ENCODE measurements at places on chromosomes 12 and 14. TPM values are rescaled to one million over a fixed set of nuclear protein-coding genes. Genes with fewer than 3 reads are reported as not detected.

DNA sequence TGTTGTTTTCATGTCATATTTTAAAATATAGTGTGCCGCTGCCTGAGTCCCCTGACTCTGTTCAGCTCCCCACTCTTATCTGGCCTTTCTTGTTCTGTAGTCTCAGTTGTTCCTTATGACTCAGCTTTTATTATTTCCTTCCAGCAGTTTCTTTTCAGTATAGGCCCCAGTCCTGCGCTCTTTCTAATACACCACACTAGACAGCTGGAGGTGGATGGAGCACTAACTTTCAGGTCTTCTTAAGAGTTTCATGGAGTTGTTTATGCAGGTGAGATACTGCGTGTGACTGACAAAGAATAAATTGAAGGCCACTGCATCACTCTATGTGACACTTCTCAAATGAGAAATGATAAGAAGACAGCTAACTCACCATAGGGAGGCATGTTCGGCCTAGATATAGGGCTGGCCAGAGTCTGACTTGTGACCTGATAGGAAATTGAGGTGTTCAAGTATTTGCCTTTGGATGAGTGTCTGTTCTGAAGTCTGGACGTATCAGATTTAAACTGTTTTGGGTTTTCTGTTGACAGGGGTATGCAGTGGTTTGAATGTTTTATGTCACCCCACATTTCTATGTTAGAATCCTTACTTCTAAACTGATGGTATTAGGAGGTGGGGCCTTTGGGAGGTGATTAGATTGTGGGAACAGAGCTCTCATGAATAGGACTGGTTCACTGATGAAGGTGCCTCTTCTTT, 60.8 kb upstream of the CLMN start:
- DNase-seq, result no peak

- no peak for DNase-seq
Observed at GRCh38 chr12:54221402-54221984, 32.7 kb upstream of the SMUG1 start.

GRCh38 chr12:103698752-103699560, 111.9 kb downstream of the STAB2 start:
- DNase-seq, result no peak

GRCh38 chr14:44896275-44897040, 65.3 kb downstream of the KLHL28 start:
- no peak for DNase-seq

DNA sequence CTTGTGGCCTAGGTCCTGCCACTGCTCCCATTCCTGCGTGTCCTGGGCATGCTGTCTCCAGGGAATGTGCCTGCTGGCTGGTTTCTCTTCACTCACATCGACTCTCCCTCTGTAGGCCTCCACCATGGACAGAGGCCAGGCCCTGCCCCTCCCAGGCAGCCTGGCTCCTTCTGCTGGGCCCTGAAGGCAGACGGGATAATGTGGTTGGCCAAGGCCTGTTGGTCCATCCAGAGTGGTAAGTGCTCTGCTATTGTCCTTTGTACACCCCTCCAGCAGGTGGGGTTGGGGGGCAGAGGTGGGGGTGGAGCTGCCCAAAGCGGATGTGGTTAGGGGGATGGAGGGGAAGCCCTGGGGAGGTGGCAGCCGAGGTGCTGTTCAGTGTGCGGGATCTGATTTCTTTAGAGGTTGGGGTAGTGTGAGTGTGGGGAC, 9.5 kb upstream of the NR4A1 start:
- peak; percentile 63 for DNase-seq

- DNase-seq, result no peak
Observed at GRCh38 chr12:4147031-4147481, 126.5 kb upstream of the CCND2 start.

DNA sequence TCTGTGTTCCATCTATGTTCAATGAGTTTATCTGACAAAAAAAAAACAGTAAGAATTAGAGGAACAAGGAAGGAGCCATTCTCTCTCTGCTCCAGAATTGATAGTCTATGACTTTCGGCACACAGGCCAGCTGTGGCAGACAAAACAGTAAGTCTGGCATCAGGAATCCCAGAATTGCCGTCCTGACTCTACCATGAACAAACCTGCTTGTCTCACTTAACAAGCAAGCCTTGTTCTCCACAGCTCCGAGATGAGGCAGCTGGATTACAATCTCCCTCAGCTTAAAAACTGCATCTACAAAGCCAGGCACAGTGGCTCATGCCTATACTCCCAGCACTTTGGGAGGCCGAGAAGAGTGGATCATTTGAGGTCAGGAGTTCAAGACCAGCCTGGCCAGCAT, 153.6 kb upstream of the TMCC3 start:
- DNase-seq, result no peak

DNA sequence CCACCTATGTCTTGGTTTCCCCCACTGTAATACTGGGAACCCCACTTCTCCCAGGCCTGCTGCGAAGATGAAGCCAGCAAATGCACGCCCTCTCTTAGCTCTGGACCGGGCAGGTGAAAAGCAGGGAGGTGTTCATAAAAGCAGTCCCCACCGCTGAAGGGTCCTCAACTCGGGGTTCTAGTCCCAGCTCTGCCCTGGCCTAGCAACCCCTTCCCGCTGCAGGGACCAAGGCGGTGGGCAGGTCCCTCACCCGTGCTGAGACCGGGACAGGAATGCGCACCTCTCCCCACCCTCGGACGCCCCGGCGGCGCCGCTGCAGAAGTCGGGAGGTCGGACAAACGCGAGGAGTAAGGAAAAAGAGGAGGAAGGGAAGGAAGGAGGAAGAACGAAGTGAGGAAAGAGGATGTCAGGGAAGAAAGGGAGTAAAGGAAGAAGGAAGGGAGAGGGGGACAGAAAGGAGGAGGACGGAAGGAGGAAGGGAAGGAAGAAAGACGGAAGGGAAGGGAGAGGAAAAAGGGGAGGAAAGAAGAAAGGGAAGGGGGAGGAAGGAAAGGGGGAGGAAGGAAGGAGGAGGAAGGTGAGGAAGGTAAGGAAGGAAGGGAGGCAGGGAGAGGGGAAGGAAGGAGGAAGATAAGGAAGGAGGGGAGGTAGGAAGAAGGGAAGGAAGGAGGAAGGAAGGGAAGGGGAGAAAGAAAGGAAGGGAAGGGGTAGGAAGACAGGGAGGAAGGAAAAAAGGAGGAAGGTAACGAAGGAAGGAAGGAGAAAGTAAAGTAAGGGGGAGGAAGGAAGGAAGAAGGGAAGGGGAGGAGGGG, 701 bp downstream of the SPRING1 start:
- no peak for DNase-seq

DNA sequence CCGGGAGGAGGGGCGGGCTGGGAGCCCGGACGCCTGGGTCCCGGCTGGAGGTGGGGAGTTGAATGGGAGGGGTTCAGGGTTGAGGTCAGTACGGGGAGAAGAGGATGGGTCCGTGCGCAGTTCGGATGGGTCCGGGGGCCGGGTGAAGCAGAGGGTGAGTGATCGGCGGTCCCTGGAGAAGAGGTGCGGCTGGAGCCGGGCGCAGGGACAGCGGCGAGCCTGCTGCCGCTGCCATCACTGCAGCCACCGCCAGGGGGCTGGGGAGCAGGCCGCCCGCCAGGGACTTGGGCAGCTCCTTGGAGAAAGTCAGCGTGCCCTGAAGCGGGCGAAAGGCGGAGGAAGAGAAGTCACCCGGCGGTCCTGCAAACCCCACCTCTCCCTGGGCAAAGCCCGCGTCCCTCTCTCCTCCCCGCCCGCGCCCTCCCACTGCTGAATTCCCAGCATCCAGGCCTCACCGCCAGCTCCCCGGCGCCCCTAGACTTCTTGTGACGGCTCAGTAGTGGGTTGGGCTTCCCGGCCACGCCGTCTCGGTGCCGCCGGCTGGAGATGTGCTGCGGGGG, 6.0 kb upstream of the GPR84 start:
- DNase-seq, result peak; percentile 87

DNA sequence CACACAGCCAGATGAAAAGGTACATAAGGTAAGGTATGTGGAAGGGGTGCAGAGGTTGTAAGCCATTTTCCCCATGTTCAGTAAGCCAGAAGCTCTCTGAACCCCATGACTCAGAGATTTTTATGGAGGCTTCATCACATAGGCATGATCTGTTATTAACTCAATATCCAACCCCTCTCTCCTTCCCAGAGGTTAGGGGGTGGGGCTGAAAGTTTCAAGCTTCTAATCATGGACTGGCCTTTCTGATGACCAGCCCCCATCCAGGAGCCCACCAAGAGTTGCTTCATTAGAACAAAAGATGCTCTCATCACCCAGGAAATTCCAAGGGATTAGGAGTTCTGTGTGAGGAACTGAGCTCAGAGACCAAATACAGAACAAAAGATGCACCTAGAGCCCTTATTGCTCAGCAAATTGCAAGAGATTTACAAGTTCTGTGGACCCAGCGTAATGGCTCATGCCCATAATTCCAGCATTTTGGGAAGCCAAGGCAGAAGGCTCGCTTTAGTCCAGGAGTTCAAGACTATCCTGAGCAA, 103.2 kb upstream of the DAAM1 start:
- no peak for DNase-seq

- no peak for DNase-seq
Observed at GRCh38 chr12:15987696-15988095, 76.6 kb downstream of the DERA start.

GRCh38 chr14:21997300-21997699, 323.7 kb upstream of the OR4E1 start:
- DNase-seq, result no peak

- peak; percentile 82 for DNase-seq
Observed at GRCh38 chr14:102544747-102545460, 35.3 kb upstream of the ANKRD9 start.

GRCh38 chr14:59020382-59020781, 168.1 kb upstream of the DAAM1 start:
- no peak for DNase-seq

DNA sequence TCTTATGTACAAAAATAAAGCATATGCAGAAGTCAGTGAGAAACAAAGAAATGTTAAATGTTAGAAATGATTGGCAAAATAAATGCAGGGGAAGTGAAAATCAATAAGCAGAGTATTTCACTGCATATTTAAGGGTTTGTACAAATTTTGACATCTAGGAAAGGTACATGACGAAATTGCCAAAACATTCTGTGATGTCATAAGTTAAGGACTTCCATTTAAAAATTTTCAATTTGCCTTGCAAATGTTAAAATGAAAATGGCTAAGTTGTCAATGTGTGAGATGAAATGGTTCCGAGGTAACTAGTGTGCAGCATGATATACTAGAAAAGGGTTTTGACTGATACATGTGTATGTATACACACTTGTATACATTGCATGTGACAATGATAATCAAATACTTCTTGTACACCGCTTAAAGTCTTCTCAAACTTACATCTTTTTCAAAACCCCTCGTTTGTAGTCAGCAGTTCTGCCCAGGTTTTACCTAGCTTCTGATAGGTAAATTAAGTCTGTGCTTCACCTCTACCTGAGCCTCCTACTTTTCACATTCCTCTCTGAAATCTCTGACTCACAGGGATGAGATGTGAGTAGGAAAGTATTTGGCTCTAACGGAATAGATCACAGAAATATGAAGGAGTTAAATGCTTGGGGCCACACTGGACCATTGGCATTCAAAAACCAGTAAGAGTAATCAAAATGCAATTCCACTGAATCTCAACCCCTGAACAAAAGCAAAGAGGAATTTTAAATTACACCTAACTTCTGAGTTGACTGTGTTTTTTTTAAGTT, 442.4 kb upstream of the FOXG1 start:
- no peak for DNase-seq

DNA sequence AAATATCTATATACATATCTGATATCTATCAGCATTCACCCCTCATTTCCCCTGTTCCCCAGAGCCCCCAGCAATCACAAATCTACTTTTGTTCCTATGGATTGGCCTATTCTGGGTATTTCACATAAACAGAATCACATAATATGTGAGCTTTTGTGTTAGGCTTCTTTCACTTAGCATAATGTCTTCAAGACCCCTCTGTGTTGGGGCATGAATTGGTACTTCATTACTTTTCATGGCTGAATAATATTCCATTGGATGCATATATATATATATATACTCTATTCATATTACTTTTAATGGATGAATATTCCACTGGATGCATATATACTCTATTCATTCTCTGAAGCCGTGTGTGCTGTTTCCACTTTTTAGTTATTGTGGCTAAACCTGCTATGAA, 28.7 kb downstream of the CAMKK2 start:
- no peak for DNase-seq

- DNase-seq, result no peak
Observed at GRCh38 chr14:94750371-94750770, 19.5 kb downstream of the GSC start.

- DNase-seq, result no peak
Observed at GRCh38 chr14:56512521-56512920, 67.1 kb upstream of the TMEM260 start.

DNA sequence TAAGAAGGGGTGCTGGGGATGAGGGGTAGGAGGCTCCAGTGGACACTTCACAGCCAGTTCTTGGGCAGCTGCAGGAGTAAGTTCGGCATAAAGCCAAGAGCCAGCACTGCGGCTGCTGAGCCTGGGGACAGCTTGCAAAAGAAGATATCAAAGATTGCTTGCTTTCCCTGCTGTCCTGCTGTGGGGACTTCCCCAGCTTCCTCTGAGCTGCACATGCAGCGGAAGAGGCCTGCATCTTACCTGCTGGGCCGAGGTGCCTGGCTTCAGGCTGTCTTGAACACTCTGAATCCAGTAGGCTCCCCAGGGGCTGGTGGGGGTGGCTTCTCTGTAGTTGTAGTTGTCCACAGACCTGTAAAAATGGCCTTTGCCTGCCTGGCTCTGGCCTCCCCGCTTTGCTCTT, 1.3 kb downstream of the CHGA start:
- no peak for DNase-seq

GRCh38 chr14:106268013-106268727, 741.8 kb downstream of the TMEM121 start:
- no peak for DNase-seq

DNA sequence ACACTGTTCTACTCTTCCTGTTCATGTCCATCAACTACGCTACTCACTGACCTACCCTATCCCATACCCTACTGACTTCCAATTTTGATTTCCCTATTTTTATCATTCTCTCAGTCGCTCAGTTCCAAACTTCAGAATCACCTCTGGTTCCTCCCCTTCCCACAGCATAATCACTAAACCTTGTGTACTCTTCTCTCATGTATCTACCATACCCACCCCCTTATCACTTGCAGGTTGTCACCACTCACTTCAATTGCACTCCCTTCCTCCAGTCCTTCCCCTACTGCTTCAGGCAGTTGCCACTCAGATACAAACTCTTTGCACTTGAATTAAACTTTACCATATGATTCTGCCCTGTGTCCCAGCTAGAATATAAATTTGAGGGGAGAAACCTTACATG, 6.3 kb downstream of the RACGAP1 start:
- no peak for DNase-seq

- DNase-seq, result no peak
Observed at GRCh38 chr12:113202300-113203075, 17.0 kb downstream of the RITA1 start.

The RD3L gene
- not detected for total RNA-seq

The LIN7A gene
- 3.1 TPM for total RNA-seq

The GALC gene
- 18.5 TPM for total RNA-seq

The MYF5 gene
- total RNA-seq, result 31.1 TPM

The CD163L1 gene
- total RNA-seq, result 9.4 TPM

The SPX gene
- total RNA-seq, result 12.9 TPM

The TRPV4 gene
- total RNA-seq, result 0.13 TPM

The P2RX7 gene
- total RNA-seq, result 1.6 TPM
